Stimulated activated CD8-positive, alpha-beta memory T cell treated with anti-CD3 and anti-CD28 coated beads, Interleukin-7, amount 100 ng/mL, for 1 hour (primary cell): ENCODE measurements at places on chromosomes 7 and 10.

DNA sequence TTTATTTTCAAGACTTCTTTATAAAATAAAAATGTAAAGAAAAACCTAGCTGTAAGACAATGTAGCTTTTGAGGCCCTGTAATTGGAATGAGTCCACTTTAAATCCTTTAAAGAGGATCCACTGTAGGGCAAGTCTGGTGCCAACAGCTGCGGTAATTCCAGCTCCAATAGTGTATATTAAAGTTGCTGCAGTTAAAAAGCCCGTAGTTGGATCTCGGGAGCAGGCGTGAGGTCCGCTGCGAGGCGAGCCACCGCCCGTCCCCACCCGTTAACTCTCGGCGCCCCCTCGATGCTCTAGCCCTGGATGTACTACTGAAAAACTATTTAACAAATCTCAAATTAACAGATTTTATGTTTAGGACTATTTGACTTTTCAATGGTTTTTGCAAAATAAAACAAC lies 414.7 kb upstream of the SEMA3C start:
- DNase-seq: no peak

DNA sequence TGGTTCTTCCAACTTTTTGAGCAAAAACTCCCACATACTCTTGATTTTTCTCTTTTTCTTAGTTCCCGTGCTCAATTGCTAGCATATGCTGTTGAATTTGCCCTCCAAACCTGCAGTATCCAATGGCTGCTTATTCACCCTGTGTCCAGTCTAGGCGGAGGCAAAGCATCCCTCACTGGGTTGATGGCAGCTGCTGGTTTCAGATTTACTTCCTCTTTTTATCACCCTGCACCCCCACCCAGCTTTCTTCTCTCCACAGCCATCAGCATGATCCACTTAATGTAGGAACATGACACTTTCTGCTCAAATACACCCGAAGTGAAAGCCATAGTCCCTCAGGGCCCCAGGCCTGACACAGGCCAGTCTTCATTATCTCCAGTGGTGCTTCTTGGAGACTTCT lies 87.6 kb upstream of the ADARB2 start:
- no peak for DNase-seq

- no peak for DNase-seq
These were observed 3.0 kb downstream of the GPRIN2 start for GRCh38 chr10:46553238-46554049.

- DNase-seq: no peak
These were observed 581.3 kb downstream of the ATRNL1 start for GRCh38 chr10:115674496-115674895.

DNA sequence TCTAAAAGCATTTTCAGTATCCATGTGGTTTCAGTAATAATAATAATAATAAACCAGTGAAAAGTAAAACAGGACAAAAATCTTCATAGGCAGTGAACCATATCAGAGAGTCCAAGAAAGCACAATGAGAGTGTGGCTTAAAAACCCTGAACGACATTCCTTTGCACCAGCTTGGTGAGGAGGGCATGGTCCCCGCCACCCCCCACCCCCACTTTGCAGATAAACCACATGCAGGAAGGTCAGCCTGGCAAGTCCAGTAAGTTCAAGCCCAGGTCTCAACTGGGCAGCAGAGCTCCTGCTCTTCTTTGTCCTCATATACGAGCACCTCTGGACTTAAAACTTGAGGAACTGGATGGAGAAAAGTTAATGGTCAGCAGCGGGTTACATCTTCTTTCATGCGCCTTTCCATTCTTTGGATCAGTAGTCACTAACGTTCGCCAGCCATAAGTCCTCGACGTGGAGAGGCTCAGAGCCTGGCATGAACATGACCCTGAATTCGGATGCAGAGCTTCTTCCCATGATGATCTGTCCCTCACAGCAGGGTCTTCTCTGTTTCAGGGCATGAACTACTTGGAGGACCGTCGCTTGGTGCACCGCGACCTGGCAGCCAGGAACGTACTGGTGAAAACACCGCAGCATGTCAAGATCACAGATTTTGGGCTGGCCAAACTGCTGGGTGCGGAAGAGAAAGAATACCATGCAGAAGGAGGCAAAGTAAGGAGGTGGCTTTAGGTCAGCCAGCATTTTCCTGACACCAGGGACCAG lies 172.5 kb downstream of the EGFR start:
- no peak for DNase-seq

- DNase-seq: no peak
These were observed 350.0 kb downstream of the CRPPA start for GRCh38 chr7:16071246-16071857.

GRCh38 chr10:132360766-132361447 lies 28.9 kb downstream of the LRRC27 start:
- DNase-seq: no peak

GRCh38 chr7:26441002-26441521 lies 149.4 kb downstream of the SNX10 start:
- DNase-seq: no peak

DNA sequence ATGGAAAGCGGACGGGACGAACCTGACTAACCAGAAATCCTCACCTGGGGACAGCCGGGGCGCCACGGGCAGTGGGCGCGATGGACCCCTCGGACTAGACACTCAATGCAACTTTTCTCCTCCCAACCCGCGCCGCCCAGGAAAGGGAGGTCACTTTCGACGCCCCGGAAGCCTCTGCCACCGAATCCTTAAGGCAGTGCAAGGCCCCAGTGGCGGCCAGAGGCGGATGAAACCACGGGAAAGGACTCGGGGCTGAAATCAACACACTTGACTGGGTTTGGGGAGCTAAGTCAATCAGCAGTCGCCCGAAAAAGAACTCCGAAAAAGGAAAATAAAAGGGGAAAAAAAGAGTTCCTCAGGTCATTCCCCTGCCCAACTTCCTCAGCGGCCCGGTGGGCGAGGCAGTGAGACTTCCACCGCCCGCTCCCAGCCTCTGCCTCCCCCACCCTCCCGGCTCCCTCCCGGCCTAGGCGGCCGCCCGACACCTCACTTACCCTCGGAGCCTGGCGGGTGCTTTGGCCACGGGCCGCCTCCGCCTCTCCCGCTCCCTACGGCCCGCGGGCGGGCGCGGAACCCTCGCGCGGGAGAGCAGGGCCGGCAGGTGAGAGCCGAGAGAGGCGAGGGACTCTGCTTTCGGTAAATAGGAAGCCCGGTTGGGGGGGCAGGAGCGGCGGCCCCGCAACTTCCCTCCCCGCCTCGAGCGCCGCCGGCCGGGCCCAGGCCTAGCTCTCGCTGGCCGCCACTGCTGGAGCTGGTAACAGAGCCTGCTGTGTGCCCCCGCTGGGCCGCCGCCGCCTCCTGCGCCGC lies 518 bp downstream of the WAPL start:
- DNase-seq: no peak

GRCh38 chr10:127881262-127881661 lies 11.5 kb downstream of the CLRN3 start:
- no peak for DNase-seq

GRCh38 chr10:93456480-93456879 lies 25.7 kb downstream of the MYOF start:
- DNase-seq: no peak

DNA sequence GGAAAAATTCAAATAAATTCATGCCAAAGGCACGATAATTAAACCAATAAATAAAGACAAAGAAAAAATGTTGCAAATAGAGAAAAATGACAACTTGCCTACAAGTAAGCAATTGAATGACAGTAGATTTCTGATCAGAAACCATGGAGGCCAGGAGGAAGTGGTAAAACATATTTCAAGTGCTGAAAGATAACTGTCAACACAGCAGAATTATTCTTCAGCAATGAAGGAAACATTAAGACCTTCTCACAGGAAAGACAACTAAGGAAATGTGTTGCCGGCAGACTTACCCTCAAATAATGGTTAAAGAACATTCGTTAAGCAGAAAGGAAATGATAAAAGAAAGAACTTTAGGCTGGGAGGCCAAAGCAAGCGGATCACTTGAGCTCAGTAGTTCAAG lies 30.4 kb downstream of the RUNDC3B start:
- no peak for DNase-seq

- no peak for DNase-seq
These were observed 391.1 kb downstream of the RPS24 start for GRCh38 chr10:78424723-78425122.

DNA sequence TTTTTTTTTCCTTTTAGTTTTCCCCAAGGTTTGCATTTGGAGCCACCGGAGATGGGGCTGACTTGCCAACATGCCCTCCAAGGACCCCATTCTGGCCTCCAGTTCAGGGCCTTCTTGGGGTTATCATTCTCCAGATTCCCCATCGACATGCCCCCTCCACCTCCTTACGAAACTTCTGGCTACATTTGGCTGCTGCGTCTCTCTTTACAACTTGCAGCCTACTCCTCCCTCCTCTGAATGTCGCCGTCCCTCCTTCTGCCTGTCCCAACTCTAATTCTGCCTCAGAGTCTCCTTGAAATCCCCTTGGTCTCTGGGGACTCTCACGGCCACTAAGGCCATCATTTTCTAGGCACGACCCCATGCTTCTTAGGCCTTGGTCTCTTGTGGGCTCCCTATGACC lies 72.2 kb upstream of the PODXL start:
- no peak for DNase-seq

GRCh38 chr10:60917331-60918280 lies 26.4 kb downstream of the RHOBTB1 start:
- no peak for DNase-seq

DNA sequence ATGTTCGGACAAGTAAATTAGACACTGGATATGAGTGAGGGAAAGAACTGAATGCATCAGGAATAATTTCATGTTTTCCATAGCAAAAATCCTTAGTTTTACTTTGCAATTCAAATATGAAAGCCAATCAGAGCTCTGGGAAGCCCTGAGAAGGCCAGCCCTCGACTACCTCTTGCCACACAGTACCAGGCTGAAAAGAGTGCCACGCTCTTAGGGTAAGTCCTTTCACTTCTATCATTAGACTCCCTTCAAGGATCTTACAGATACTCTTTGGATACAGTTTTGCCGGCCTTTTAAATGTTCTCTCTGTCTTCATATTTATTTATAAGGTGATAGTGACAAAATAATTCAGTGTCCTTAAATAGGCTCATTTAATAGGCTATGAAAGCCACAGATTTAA lies 1.9 kb downstream of the COBL start:
- DNase-seq: no peak

DNA sequence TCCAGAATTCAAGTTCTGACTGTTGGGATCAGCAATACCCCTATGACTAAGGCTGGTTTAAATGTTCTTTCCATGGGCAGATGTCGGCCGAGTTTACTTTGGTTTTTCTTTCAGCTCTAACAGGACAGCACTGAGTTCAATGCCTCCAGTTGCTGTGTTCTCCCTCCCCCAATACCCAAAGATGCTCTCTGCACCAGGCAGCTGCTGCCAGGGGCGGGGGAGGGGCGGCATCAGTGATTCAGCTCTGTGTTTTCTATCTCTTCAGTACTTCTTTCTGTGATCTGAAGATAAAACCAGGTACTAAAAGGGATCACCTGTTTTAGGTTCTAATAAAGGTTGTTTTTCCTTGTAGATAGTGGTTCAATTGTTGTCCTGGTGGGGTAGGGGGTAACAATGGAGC lies 576.7 kb upstream of the POT1 start:
- no peak for DNase-seq

GRCh38 chr7:137337902-137338301 lies 5.6 kb downstream of the PTN start:
- no peak for DNase-seq

DNA sequence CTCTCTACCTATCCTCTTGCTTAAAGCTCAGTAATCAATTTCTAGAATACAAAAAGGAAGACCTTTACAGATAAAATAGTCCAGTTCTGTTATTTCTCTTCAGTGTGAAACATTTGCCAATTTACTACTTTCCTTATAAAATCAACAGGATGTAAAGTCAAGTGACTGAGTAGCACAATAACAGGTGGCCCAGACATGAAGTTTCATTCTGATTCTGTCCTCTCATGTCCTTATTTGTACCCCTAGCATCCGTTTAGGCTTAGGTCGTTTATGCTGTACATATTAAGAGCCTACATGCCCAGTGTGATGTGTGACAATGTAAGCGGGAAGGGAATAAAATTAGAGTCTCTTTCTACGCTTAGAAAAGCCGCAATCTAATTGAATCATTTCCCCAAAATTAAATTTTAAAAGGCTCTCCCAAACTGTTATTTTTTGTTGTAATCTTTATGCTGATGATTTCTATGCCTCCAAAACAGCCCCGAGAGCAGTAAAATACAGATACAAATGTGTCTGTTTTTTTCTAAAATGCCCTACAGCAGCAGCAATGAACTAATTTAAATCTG lies 29.1 kb downstream of the EPC1 start:
- DNase-seq: no peak

DNA sequence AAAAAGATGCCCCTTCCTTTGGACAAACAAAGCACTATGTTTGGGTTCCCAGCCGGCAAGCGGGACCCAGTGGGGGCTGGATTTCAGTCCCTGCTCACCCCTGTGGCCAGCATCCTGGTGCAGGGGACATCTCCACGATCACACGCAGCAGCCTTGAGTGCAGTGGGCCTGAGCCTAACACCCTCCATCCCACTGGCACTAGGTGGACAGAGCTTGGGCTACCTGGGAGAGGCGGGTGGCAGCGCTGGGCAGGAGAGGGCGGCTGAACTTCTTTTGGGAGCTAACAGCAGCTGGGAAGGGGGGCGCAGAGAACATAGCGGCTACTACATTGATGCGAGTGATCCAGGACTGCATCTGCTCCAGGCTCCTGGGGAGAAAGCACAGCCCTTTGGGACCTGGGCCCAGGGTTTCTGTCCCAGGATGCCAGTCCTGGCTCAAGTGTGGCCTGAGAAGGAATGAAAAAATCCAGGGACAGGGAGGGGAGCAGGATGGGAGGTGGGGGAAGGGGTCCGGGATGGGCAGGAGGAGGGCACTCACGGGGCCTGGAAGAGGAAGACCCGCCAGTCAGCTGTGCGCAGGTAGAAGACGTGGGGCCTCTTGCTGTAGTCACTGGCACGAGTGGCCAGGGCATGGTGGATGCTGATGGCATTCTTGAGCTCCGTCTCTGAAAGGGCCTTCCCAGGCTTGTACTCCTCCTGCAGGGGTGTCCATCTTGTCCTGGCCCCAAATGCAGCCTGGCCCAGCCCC lies 9.0 kb downstream of the NFKB2 start:
- no peak for DNase-seq

DNA sequence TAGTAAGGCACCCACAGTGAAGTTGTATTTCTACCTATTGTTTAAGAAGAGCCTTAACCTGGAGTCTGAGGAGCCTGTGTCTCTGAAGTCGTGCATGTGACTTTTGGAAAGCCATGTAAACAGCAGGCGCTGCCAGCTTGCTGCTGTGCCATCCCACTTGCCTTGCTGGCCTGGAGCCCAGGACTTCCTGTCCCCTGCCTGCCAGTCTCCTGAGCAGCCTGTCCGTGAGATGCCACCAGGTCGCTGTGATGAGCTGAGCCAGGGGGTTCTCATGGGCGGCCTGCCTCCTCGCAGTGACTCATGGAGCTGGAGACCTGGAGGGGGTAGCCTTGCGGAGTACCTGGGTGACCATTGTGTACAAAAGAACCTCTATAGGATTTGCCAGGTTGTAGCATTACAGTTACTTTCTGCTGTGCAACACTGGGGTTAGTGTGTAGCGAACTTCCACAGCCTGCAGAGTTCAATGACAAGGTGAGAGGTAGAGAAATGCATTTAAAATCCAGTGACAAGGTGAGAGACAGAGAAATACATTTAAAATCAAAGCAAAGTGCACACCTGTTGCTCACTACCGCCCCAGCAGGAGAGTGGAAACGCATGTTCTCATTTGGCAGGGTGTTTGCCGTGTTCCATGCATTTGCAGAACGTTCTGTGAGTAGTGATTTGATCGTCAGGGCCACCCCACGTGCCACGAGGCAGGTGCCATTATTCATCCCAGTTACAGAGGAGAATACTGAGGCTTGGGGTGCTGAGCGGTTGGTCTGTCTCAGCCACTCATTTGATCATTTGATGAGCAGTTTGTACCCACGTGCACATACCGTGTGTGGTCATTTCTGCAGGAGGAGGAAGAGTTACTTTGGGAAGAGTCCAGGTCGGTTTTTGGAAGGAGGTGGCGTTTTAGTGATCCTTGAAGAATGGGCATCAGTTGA lies 36.6 kb upstream of the BHLHA15 start:
- no peak for DNase-seq
